ENCODE measurements at places on chromosomes 2 and 18.
A peak's percentile ranks its signal among the peaks of the same experiment; 100 is the strongest.

GRCh38 chr2:236089271-236090026, 78.7 kb downstream of the GBX2 start:
- no peak for DNase-seq

- DNase-seq: peak; percentile 13
Measured at GRCh38 chr18:43277164-43277600, at the start of gene SYT4. Gene SYT4, minus strand, starts transcription at chr18:43277490. Its CDS starts 209 bp downstream, at chr18:43277281.

GRCh38 chr18:27075828-27076227, 109.3 kb downstream of the CHST9 start:
- no peak for DNase-seq

GRCh38 chr18:42813570-42813969, 301.9 kb downstream of the RIT2 start:
- DNase-seq: no peak

DNA sequence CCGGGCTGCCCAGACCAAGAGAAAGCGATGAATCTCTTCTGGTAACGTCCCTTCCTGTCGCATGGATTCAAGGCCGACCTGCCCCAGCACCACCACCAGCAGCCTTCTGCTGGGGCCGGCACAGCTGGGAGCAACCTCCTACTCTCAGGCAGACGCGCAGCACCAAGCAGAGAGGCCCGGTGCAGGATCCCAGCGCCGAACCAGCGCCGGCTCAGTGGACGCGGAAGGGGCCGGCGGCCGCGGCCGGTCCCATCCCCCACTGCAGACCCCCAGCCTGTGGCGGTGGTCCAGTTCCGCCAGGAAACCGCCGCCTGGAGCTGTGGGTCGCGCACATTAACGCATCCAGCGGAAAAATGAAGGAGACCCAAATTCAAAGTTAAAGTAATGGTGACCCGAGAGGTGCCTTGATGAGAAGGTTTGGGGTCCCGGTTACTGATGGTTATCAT, 525 bp upstream of the MAL start:
- DNase-seq: no peak

DNA sequence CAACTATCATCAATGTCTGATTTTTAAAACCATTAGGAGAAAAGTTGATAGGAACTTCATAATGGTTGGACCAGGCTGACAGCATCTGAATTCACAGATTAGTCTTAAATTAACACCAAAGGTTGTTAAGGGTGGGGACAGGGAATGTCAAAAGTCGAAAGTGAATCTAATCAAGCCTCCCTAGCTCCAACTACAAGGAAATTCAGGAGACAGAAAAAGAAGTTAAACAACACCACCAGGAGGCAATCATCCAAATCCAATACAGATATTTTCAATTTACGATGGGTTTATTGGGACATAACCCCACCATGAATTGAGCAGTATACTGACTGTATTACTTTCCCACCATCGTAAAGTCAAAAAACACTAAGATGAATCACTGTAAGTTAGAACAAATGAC, 32.8 kb downstream of the ATF2 start:
- no peak for DNase-seq

DNA sequence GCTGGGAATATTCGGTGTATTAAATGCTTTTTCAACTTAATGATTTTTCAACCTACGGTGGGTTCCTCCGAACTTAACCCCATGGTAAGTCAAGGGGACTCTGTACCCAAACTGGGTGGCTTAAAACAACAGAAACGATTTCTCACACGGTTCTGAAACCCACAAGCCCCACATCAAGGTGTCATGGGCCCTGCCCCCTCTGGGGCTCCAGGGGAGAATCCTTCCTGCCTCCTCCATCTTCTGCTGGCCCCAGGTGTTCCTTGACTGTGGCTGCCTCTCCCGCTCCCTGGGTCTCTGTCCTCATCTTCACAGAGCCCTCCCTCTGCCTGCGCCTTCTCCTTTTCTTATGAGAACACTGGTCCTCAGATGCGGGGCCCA, 301.3 kb upstream of the SALL3 start:
- no peak for DNase-seq

- no peak for DNase-seq
Measured at GRCh38 chr18:49628119-49628518, 66.3 kb downstream of the LIPG start.

GRCh38 chr2:37906131-37906530, 19.0 kb upstream of the RMDN2 start:
- no peak for DNase-seq

DNA sequence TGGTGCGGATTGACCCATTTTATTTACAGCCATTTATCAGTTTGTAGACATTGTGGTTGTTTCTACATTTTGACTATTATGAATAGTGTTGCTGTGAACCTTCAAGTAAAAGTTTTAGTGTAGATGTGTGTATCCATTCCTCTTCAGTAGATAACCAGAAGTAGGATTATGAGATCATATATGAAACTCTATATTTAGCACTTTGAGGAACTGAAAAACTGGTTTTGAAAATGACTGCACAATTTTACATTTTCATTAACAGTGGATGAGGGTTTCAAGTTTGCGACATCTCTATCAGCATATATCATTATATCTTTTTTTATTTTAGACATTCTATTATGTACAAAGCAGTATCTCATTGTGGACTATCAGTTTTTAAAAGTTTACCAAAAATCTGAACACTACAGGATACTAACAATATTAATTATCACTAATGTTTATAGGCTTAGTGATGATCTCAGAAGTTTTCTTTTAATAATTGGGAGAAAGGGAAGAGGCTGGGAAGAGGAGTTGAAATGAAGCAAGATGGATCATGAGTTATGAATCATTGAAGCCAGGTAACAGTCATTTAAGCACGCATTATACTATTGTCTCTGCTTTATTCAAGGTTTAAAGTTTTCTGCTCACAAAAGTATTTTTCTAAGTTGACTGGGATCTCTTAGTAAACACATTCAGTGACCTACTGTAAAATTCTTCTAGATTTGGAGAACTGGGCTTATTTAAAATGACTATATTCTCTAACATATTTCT, 329.0 kb upstream of the LRATD1 start:
- DNase-seq: no peak

- DNase-seq: no peak
Measured at GRCh38 chr2:128792476-128793054, 473.9 kb upstream of the HS6ST1 start.

DNA sequence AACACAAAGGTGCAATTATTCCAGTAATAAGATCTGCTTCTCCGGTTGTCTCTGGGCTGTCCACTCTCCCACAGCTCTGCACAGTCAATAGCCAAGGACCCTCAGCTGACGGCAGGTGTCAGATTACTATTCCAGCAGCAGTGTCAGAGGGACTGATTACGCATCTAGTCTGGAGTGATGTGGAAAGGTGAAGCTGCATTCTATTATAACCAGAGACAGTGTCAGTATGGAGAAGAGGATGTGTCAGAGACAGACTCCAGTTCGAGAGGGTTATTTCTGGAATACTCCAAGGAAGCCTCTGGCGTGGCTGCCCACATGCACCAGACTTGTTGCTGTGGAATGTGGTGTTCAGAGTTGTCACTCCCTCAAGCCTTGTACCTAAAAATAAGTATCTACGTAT, 163.6 kb upstream of the TMEM200C start:
- peak; percentile 55 for DNase-seq

DNA sequence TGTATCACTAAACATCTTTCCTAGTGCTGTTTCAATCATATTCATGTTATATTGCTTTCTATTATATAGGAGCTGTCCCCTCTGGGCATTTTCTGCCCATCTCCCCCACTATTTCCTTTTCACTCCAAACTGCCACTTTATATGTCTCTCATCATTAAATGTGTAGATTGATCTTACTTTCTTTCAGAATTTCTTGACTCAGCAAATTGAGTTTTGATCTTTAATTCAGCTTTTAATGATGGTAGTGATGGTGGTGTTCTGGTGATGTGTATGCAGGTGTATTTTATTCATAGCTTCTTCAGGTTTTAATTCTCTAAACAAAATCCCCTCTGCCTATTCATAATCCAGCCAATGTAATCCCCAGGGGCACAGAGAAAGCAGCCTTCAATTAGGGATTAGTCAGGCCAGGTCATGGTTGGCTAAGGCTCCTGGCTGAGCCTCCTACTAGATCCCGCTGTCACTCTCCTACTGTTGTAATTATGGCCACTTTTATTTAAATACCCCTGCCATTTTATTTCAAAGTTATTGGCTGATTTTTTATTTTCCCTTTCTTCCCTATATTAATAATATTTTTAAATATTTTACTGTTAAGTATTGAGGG, 325.4 kb downstream of the SPAG16 start:
- no peak for DNase-seq

- DNase-seq: no peak
Measured at GRCh38 chr2:222950638-222951285, 89.9 kb downstream of the ACSL3 start.

DNA sequence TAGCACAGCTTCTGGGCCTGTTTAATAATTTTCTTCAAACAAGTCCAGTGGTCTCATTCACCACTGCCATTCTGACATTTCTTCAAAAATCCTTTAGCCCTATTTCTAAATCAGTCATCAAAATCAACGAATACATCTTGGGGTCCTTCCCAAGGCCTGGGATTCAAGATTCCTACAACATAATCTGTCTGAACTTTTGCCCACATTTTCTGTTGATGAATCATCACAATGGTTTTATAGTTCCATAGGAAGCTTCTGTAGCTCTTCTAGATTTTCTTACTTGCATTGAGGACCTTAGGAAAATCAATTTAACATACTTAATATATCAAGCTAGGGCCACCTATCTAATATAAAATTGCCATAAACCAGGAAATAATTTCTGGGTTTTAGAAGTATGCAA, 811.8 kb upstream of the ACVR2A start:
- DNase-seq: no peak

DNA sequence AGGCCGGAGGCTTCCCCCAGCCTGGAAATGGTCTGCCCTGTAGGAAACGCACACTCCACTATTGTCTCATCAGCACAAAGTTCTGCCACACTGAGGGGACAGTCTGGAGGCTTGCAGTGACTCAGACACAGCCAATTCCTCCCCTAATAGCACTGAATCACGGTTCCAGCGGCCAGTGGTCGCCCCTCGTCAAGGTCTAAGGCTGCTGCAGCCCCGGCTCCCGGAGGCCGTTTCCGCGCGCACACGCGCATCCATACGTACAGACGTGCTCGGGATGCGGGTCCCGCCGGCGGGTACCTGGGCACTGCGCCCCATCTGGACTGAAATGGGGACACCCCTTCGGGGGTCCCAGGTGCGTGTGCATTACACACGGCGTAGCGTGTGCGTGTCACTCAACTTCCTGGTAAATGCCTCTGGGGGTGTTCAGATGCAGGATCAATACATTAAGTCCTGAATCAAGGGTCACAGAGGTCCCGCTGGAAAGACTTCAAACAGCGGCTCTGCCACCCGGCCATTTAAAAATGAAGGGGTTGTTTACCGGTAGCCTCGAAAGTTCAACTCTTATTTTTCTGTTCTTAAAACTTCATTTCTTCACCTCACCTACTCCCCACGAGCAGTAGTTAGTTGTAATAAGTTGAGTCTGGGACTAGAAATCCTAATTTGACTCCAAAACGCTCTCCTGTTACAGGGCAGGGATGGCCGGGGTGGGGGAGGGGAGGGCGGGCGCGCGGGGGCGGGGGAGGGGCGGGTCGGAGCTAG, 572 bp upstream of the ZNF516 start:
- no peak for DNase-seq

GRCh38 chr2:59383473-59383872, 1142.3 kb upstream of the FANCL start:
- no peak for DNase-seq

- no peak for DNase-seq
Measured at GRCh38 chr2:208586516-208586915, 179.9 kb downstream of the PTH2R start.

DNA sequence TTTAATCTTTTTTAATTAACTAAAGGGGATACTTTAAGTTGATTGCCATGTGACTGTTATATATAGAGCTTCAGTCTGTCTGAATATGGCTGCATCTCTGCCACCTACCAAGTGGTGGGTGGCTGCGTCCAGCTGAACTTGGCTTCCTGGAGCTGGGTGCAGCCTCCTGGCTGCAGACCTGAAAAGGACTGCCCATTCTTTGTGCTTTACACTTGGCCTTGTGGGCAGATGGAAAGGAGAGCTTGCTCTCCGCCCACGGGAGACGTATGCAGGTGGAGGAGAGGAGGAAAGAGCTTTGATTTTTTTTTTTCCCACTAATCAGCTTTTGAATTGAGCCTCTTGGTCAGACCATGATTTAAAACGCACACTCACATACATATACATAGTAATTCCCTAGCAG, 34.7 kb downstream of the NCK2 start:
- DNase-seq: no peak

DNA sequence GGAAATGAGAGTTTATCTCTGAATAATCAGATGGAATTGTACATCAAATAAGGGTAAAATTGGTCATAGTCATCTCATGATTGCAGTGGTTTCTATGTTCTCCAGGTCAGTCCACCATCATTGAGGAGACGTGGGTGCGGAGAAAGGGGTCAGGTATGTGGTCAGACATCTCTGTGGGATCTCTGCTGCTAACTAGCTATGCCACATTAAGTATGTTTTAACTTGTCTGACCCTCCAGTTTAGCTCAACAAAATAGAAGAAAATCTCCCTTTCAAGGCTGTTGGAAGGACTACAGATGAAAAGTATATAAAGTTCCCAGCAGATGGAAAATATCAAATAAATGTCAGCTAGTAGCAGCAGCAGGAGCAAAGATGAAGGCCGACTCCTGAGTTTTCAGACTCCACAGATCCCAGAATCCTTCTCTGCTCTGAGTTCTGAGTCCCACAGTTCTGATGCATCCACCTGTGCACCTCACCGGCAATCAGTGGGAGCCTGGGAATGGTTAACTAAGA, 106.6 kb upstream of the CYP1B1 start:
- DNase-seq: no peak

Data from non-pigmented ciliary epithelial cell (primary cell).